Right ventricle myocardium inferior (tissue), 1 donor: ENCODE measurements at places on chromosomes 7 and 10. TPM values are rescaled to one million over a fixed set of nuclear protein-coding genes. Genes with fewer than 3 reads are reported as not detected.

DNA sequence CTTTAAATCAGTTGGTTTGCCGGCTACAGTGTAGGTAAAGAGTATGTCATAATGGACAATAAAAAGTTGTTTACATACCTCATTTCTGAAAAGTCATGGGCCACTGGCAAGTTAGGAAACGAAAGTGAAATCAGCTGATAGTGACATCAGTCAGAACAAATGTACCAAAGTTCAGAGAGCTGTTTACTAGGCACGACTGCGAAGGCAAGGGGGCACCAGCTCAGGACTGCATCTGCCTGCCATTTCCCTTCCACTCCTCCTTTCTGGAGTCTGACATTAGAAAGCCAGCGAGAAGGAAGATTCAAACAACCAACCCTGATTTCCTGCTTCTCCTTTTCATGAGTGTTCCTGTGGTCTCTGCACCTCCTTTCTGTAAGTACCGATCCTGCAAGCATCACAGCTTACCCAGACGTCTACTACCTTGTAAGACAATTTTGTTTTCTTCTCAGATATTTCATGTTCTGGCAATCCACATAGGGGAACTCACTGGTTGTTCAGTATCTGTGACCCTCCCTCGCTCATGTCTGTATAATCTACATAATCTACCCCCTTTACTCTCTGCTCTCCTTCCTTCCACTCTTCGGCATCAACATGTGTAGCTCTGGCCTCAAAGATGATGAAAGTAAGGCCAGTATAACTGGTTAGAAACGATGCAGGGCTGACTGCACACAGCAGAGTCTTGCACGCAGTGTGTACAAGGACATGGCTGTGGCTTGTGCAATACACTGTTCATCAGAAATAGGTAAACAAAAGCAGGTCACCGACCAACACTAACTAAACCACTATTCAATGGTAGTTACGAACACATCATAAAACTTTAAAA lies at the start of gene TMEM140:
TSS of gene TMEM140 (plus strand) at position 174 of the 823 bp plus-strand sequence. CDS start 16,370 bp downstream, outside the sequence.
- DNase-seq: peak; percentile 66

GRCh38 chr10:82953909-82954308 lies 1078.9 kb downstream of the NRG3 start:
- no peak for DNase-seq

GRCh38 chr10:77614778-77615625 lies 22.6 kb downstream of the KCNMA1 start:
- no peak for DNase-seq

- DNase-seq: no peak
These were observed 11.1 kb upstream of the PPP2R2D start for GRCh38 chr10:131889755-131890154.

DNA sequence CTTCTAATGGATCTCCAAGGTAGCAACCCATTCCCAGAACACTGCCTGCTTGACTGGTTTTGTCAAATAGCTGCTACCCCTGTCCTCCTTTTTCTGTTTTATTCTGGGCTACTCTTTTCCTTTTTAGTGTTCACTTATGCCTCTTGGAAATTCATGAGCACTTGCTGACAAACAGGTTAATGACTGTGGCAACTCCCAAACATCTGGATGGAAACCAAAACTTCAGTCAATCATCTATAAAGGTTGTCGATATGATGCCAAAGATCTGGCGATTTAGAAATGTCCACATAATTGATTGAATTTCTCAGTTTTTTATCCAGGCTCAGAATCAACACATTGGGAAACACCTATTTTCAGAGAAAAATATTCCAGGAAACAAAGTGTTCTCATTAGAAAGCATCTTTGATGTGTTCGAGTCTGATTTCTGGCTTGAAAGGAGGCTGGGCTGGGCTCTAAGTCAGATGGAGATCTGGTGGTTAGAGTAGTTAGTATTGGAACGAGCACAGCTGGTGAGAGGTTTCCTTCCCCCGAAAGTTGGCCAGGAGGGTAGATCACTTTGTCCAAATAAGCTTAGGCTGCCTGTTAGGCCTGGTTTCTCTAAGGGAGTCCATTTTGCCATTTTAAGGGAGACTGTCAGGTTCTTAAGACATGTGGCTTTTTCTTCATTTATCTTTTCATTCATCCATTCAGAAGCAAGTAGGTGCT lies 17.8 kb downstream of the PAX2 start:
- no peak for DNase-seq

- DNase-seq: no peak
These were observed 51.9 kb upstream of the GNAT3 start for GRCh38 chr7:80563561-80564327.

GRCh38 chr7:47474211-47474936 lies 107.5 kb downstream of the TNS3 start:
- DNase-seq: no peak

The CYP3A4 gene
- not detected for total RNA-seq

The CRYGN gene
- total RNA-seq: not detected

The EXOC4 gene
- 36.8 TPM for total RNA-seq

The DDC gene
- total RNA-seq: not detected
